Fibroblast of the conjunctiva (primary cell): ENCODE measurements at places on chromosomes 3 and 15.

DNA sequence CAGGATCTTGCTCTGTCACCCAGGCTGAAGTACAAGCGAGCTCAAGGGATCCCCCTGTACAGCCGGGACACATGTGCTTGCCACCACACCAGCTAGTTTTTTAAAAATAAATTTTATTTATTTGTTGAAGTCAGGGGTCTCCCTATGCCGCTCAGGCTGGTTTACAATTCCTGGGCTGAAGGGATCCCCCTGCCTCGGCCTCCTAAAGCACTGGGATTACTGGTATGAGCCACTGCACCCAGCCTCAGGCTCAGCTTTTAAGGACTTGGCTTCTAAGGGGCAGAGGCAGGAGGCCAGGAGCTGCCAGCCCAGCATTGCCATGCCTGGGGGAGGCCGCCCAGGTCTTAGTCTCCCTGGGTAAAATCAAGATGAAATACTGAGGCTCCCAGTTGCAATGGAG lies 37.3 kb downstream of the HCN4 start:
- DNase-seq: no peak

- no peak for DNase-seq
Observed at GRCh38 chr15:78767331-78767951, 43.8 kb downstream of the ADAMTS7 start.

DNA sequence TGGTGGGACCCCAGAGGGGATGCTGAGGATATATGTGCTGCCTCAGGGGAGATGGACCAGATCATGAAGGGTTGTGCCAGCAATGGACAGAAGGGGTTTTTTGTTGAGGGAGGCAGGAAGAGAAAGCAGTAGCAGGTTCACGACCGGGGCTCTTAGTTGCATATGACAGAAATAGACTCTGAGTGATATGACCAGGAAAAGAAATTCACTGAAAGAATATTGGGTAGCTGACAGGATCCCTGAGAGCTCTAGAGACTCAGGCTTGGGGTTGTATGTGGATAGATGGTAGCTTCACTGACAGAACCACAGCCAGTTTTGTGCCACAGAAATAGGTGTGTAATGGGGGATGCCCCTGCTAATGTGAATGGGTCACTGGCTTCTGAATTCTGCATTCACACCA lies 241.6 kb downstream of the ZNF621 start:
- no peak for DNase-seq

DNA sequence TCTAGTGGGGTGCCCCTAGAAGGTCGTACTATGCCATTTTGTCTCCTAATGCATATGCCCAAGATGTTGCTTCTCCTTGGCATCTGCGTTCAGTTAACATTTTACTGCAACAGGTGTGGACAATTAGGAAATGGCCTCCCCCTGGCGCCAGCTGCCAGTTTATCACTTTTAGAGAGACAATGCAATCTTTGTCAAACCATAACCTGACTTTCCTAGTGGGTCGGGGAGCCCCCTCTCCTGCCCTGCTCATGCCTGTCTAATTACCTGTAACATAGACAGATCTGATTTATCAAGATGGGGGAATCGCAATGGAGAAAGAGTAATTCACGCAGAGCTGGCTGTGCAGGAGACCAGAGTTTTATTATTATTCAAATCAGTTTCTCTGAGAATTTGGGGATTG lies 353.7 kb upstream of the SGO1 start:
- no peak for DNase-seq

- DNase-seq: no peak
Observed at GRCh38 chr3:174051191-174051590, 653.6 kb downstream of the NLGN1 start.

GRCh38 chr3:23667536-23668429 lies 138.0 kb upstream of the UBE2E1 start:
- DNase-seq: no peak

DNA sequence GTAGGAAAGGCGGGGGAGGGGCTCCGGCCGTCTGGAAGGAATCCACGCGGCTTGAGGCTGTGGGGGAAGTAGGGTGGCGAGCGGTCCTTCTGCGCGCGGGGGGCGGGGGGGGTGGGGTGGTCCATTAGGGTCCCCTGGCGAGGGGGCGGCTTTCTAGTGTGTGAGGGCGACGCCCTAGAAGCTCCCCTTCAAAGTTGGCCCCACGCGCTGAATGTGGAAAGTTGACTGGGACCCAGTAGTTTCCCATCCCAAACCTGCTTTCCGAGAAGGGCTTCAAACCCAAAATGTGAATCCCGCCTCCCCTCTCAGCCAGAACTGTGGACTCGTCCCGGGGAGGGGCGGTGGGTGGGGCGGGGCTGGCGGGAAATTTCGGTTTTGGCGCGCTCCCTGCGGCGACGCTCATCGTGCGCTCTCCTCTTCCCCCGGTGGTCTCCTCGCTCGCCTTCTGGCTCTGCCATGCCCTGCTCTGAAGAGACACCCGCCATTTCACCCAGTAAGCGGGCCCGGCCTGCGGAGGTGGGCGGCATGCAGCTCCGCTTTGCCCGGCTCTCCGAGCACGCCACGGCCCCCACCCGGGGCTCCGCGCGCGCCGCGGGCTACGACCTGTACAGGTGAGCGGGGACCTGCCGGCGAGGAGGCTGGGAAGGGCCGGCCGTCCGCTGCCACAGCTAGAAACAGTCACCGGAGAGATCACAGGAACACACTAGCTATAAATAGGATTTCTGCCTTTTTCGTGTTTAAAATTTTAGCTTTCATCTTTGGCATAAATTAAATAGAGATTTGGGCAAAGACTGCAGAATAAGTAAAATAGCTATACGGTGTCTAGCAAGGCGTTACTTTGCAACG lies 790 bp downstream of the DUT start:
- no peak for DNase-seq

DNA sequence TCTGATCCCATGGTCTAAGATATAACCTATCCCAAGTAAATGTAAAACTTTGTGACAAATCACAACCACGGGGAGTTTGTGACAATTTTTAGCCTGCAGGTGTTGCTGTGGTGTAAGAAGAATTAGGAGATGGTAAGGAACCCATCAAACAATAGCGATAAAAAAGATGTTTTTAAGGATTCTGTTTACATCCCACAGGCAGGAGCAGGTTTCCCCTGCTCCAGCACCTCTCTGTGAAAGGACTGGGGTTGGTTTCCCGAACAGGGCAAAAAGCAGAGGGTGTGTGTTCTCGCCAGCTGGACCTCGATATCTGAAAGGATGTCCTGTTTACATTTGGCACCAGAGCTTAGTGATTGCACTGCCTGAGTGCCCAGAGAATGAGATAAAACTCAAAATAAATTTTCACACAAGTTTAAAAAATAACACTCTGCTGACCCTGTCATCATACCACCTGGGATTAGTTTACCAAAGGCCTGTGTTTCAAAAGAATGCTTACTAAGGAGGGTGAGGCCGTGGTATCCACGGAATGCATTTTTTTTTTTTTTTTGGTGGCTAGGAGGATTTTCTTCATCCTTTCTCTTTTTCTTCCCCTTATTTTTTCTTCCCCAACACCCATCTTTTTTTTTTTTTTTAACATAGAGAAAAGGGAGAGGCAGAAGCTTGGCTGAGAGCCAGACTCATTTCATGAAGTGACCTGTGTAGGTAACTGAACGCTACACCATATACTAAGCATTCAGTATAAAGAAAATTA lies 151.8 kb upstream of the DPH6 start:
- no peak for DNase-seq

GRCh38 chr3:123533554-123534159 lies 51.2 kb downstream of the HACD2 start:
- no peak for DNase-seq

DNA sequence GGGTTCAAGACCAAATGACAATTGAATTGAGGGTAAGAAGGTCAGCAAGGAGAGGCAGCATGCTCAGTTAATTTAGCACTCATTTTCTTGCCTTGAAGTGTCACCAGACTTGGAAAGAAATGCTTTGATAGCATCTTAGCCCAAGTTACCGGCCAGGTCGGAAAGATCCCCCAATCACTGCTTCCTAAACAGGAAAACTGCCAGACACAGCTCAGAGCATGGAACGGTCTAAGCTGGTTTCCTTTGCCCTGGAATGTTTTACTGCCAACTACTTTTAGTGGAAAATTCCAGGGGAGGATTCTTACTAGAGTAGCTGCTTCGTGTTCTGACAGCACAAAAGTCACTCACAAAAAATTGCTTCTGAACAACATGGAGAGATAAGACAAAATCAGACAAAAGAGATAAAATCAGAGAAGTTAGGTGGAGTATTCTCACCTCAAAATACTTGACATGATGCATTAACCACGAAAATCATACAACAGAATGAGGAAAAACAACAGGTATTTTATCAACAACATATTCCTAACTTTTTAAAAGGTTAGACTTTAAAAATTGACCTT lies 65.5 kb downstream of the CCR4 start:
- no peak for DNase-seq

DNA sequence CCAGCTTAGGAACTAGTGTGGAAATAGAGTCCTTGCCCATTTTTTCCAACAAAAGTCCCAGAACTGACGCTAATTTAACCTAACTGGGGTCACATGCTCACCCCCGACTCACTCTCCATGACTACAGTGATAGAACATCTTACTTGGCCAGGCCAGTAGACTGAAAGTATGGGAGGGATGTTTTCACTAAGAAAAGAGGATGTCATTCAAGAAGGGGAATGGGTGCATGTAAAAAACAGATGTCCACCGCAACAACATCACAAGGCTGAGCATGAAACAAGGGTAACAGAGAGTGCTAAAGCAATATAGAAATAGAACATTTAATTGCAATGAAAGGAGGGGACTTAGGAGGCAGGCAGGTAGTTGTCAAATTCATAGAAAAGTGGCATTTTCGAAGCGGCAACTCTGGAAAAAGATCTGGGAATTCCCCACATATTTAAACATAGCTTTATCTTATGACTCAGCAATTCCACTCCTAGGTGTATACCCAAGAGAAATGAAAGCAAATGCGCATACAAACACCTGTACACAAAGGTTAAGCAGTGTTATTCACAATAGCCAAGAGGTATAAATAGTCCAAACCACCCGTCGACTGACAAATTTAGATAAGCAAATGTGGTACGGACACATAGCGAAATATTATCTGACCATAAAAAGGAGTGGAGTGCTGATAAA lies 41.1 kb upstream of the UBE2E2 start:
- no peak for DNase-seq

GRCh38 chr3:104359546-104359945 lies 1007.2 kb upstream of the ALCAM start:
- DNase-seq: peak; percentile 50

DNA sequence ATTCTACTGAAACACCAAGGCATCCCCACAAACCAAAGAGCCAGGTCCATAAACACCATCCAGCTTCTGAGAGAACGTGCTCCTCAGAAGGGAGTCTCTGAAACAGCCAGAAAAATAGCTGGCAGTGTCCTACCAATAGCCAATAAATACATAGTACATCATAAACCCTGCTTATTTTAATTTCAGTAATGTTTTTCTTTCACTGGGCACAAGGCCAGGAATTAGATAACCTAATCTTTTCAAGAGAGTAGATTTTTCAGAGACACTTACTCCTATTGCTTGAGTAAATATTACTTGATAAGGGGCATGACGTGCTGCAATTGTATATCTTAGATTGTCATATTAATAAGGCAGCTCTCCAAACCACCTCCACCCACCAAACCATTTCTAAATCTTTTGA lies 22.7 kb downstream of the GADL1 start:
- no peak for DNase-seq

DNA sequence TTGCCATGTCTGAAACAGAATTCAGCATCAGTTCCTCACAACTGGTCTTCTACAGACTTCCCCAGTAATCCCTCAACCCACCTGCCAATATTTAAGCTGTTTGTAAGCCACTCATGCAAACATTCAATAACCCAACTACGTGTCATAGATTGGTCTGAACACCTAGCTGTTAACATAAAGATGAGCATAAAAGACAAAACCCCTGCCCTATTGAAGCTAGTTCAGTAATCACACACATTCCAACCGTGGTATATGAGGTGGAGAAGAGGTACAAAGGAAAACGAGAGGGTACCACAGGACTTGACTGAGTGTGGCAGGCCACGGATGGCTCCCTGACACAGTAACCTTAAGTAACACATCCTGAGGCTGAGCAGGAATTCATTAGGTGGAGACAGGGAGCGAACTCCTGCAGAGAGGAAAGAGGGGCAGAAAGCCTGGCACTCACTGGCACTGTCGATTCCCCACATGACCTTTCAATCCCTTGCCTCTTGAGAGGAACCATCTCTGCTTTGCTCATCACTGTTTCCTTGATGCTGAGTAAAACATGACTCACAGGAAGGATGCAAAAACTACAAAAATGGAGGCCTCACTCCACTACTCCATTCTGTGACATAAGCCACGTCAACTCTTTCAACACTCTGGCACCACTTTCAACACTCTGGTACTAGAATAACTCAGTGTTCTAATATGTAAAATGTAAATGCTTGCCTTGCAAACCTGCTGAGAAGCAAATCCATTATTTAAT lies 31.3 kb downstream of the RPN1 start:
- DNase-seq: peak; percentile 34

GRCh38 chr15:85104584-85104983 lies 122.9 kb downstream of the PDE8A start:
- no peak for DNase-seq

DNA sequence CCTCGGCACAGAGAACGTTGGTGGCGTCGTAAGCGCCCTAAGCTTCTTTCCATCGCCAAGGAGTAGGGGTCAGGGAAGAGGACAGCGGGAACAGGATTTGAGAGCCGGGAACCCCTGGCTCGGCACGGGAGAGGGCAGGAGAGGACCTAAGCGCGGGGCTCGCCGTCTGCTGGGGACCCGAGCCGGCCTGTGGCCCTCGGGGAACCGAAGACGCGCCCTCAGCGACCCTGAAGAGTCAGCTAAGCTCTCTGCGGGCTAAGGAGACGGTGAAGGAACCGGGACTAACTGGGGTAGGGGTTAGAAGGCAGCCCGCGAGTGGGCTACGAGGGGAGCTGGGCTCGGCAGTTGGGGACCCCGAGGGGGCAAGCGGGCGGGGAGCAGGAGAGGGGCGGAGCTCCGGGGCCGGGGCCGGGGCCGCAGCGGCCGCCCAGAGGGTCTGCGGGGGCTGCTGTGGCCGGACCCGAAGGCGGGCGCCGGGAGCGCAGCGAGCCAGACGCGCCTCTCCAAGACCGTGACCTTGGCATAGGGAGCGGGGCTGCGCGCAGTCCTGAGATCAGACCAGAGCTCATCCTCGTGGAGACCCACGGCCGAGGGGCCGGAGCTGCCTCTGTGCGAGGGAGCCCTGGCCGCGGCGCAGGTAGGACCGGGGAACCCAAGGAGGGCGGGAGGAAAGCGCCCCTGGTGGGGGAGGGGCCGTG lies 574 bp downstream of the CASR start:
- no peak for DNase-seq
